ENCODE measurements at places on chromosomes 2 and 18.

GRCh38 chr18:75140296-75140695 lies 68.6 kb downstream of the PTGR3 start:
- no peak for DNase-seq

DNA sequence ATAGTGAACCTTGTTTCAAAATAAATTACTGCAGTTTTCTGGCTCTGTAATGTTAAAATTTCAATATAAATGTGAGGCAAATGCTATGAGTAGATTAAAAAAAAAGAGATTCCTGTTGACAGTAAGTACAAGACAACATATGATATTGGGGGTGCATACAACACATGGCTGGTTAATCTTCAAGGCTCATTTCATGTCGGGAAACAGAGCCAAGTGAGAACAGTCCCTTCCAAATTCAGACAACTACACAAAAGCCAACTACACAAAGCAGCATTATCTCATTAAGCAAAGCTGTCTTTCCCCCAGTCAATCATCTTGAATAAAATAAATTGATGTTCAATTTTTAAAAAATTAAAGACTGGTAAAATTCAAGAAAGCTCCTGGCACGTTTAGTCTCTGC lies 549.2 kb downstream of the CCDC85A start:
- no peak for DNase-seq

DNA sequence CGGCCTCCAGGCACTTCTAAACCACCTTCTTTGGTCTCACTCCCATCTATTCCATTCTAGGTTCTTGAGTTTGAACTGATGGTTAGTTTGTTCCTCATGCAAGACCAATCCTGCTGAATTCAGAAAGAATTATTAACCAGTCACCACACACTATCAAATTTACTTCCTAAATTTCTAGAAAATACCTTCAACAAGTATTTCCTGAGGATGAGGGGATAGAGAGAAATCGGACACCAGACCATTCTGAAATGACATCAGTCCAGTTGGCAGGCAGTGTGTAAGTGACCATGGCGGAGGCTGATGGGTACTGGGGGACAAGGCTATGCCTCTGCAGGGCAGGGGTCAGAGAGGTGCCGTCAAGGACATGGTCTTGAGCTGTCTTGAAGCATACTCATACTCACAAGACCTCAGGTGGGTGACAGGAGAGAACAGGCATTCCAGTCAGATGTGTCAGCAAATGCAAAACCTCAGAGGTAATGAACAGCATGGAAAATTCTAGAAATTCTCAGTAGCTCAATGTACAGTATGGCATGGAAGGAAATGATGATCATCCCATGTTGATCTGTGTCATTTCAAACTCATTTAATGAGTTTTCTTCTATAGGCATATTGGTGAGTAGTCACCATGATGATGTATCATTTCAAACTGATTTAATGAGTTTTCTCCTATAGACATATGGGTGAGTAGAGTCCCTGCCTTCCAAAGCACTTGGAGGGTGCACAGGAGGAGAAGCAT lies 119.6 kb downstream of the DDX1 start:
- DNase-seq, result no peak

DNA sequence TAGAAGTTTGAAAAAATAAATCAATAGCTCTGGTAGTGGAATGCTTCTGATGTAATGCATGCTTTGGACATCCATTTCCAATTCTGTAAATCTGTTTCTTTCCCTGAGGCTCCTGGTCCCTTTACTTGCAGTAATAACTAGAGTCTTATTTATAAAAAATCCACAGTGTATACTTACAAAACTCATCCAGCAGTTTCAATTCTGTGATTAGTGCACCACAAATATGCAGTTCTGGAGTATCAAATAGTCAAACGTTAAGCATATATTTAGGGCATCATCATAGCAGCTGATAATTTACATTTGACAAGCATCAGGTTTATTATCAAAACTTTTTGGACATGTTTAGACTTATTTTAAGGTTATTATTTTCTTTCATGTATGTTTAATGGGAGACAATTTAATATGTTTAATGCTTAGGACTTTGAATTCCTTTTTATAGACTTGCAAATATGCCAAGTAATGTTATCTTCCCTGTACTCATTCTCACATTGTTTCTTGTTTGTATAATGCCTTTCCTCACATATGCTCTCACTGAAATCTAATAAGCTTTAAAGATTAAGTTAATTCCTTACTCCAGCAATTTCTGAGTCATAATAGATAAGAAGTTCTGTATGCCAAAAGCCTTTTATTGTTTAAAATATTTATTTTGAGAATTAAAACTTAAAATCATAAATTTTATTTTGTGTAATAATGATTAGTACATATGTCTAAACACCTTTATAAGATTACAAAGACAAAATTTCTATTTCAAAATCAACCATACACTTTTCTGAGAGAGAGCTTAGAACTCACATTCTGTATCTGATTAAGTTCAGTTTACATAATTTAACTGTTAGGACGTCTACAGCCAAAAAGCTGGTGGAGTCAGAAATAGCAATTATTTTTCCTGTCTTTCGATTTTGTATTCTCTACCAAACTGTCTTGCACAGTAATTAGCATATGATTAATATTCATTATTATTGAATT lies 341.5 kb upstream of the TMEFF2 start:
- no peak for DNase-seq

- no peak for DNase-seq
These were observed 266.9 kb downstream of the DYSF start for GRCh38 chr2:71720283-71720560.

- DNase-seq, result no peak
These were observed 1431.7 kb upstream of the ACVR2A start for GRCh38 chr2:146413086-146413610.

All from NAMALWA (cell line).